Fibroblast of villous mesenchyme (primary cell): ENCODE measurements at places on chromosomes 16 and 17. TPM values are rescaled to one million over a fixed set of nuclear protein-coding genes. Genes with fewer than 3 reads are reported as not detected.

- DNase-seq, result no peak
Observed at GRCh38 chr17:9862949-9863348, 37.2 kb downstream of the GLP2R start.

GRCh38 chr17:1120596-1121441 is 59.0 kb downstream of the ABR start:
- no peak for DNase-seq

DNA sequence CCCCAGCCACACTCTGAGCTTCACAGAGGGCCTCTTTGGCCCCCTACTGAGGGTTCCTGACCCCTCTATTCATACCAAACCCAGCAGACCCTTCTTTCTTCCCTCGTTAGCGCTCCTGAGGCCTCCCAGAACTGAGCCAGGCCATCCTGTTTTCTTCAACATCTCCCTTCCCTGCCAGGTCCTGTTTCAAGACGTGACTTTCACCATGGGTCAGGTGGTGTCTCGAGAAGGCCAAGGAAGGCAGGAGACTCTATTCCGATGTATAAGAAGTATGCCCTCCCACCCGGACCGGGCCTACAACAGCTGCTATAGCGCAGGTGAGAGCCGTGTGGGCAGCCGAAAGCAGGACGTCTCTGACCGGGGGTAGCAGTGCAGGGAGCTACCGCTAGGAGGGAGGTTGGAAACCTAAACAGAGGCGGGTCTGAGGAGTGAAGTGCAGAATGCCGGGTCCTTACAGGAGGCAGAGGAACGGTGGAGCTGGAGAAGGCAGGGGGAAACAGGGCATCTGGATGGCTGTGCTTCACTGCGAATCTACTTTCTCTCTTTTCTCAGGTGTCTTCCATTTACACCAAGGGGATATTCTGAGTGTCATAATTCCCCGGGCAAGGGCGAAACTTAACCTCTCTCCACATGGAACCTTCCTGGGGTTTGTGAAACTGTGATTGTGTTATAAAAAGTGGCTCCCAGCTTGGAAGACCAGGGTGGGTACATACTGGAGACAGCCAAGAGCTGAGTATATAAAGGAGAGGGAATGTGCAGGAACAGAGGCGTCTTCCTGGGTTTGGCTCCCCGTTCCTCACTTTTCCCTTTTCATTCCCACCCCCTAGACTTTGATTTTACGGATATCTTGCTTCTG is 1.3 kb upstream of the SENP3 start:
- peak; percentile 45 for DNase-seq

DNA sequence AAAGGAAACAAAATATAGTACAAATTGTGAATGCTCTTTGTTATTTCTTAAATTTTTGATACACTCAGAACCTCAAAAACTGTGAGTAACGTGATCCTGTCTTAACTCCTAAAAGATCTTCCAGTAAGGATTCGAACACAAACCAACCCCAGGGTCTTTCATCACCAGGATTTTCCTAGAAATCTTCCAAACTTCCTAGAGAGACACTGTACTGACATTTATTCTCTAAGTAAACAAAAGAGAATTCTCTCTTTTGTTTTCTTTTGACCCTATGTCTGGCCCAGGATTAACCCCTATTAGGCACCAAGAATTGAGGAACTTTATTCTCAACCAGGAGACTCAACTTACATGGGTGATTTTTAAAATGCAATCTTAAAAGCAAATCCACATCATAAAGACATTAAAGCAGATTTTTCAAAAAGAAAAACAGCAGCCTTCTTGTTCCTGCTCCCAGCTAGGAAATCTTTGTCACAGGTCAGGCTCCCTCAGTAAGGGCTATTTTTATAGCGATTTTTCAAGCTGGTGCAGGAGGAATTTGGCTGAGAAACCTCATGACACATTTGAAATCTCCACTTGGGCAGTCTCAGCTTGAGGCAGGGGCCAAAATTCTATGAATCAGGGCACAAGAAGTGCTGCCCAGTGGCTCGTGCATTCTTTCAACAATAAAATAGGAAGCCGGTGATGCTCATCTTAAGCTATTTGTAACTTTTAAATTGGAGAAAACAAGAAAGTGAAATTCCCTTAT is 6.2 kb upstream of the SMG1 start:
- DNase-seq, result no peak

GRCh38 chr16:81366316-81366932 is 51.7 kb downstream of the GAN start:
- peak; percentile 63 for DNase-seq

DNA sequence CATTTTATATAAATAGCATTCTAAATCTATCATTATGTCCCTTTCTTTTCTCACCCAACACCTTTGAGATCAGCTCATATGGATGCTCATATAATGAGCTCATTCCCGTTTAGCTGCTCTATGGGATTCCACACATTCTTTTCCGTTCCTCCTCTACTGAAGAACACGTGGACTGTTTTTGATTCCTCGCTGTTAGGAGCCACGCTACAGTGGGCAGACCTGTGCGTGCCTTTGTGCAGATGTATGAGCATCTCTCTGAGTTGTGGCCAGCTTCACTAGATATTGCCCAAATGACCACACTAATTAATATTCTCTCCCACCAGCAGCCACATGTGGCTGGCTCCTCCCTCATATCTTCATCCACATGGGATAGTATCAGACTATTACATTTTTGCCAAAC is 6.0 kb upstream of the TNFRSF13B start:
- no peak for DNase-seq

GRCh38 chr17:70137451-70138230 is 31.7 kb upstream of the KCNJ2 start:
- peak; percentile 98 for DNase-seq

DNA sequence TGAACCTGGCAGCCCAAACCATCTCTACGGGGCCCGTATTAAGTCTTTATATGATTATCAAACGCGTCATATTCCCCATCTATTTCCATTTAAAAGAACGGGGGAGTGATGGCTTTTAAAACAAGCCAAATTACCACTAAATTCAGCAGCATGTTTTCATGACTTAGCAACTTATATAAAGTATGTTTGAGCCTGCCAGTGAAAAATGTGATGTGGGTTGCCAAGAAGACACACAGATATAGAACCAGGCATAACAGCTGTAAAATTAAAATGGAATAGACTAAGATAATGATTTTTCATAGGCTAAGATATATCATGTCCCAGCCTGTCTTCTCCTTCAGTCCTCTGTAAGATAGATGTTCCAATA is 44.8 kb upstream of the HSBP1 start:
- DNase-seq, result no peak

DNA sequence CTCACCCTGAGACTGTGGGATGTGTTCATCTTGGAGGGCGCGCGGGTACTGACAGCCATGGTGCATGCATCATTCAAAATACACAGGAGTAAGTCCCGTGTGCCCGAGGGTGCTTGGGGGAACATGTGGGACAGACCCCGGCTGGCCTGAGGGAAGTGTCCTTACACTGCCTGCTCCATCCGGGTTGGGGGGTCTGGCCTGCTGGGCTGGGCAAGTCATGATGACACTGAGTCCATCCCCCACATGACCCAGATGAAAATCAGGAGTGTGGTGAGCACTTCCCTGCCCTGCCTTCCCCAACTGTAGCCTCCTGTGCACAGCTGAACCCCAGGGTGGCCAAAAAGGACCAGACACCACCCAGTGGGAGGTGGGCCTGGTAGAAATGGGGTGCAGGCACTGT is 10.8 kb downstream of the TBC1D26 start:
- no peak for DNase-seq

- no peak for DNase-seq
Observed at GRCh38 chr17:68377771-68378267, 79.5 kb downstream of the WIPI1 start.

GRCh38 chr16:4617880-4618279 is 3.2 kb upstream of the UBALD1 start:
- no peak for DNase-seq

DNA sequence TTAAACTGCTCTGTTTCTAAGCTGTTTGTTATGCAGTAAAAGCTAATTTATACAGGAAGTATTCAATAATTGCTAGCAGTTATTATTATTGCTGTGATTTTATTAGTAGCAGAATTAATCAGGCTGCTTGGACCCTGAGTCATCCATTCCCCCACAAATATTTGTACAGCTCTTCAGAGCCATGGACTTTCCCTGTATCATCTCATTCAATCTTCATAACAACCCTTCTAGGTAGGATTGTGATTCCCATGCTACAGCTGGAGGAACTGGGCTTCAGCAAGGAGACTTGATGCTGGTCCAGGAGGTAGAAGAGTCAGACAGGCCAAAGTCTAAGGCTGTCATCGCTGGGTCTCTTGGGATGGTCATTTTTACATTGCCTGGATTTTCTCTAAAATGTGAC is 208.3 kb downstream of the C16orf95 start:
- no peak for DNase-seq

DNA sequence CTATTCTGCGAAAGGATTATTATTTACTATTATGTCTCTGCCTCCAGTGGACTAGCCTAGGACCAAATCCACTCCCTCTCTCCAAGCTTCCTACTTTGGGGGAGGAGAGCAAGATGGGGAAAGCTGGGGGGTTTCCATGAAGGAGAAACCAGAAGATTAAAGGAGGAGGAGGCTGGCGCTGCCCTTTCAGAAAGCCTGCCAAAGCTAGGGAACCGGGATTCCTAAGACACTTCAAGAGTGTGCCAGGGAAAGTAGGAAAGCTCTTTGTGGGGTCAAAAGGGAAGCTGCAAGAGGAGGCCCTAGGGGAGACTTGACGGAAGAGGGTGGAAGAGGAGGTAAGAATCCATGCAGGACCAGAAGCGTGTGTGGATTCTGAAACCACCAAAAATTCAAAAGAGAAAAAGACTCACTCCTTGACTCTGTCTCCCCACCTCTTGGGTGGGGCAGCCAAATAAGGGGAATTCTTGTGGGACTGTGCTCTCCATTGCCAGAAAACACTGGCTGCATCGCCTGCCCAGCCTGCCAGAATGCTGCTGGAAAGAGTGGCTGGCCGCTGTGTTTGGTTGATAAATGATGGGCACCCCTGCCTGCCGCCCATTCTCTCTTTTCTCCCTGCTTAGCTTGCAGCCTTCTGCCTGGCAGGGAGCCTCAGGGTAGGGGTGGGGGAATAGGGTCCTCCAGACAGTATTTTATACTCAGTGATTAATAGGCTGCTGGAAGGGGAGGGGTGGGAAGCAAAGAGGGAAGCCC is 11.8 kb upstream of the KAT7 start:
- DNase-seq, result no peak

GRCh38 chr17:17612085-17613022 is 20.8 kb upstream of the PEMT start:
- DNase-seq, result no peak

GRCh38 chr17:66255527-66255971 is 26.3 kb upstream of the APOH start:
- DNase-seq, result no peak

DNA sequence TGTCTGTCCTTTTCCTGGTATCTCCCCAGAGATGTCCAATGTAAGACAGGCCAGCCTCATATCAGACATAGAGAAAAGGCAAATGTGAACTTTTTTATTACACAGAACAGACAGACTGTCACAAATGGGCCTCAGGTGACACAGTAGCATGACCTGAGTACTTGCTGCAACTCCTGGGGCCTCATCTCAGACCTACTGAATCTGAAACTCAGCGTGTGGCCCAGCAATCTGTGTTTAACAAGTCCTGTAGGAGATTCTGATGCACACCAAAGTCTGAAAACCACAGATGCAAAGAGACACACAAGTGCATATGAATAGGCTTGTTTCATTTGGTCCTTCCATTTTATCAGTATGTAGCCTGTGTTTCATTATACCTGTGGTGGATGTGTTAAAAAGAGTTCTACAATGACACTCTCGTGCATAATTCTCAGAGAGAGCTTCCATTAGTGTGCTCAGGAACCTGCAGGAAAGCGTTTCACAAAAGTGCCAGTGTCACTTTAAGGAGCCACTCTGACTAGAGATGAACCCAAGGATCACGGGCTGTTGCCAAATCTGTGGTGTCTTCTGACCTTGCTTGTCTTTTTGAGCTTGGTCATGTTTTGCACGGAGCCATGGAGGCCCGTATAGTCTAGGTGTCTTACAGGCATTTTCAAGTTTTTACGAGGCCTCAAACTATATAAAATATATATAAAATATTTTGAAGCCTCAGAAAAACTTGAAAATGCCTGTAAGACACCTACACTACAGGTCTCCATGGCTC is 33.8 kb upstream of the NF1 start:
- DNase-seq, result no peak

GRCh38 chr17:1714980-1715802 is 5.0 kb upstream of the TLCD2 start:
- peak; percentile 91 for DNase-seq

GRCh38 chr17:17354560-17355349 is 51.6 kb downstream of the NT5M start:
- peak; percentile 69 for DNase-seq

DNA sequence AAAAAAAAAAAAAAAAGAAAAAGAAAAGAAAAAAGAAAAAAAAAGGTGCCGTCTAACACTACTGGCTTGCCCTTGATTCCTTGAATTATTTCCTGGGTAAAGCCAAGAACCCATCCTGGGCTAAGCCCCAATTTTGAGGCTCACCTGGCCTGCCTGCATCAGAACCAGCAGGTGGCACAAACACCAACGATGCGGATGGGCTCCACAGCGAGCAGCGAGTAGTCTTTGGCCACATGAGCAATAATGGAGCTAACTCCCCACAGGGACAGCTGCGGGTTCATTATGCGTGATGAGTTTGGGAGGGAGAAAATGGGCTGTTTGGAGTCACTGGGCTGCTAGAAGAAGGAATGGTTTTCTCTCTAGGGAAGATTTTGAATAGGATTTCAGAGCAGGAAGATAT is 91.1 kb downstream of the ASIC2 start:
- DNase-seq, result no peak

- peak; percentile 81 for DNase-seq
Observed at GRCh38 chr16:89534252-89534756, 26.1 kb downstream of the SPG7 start.

GRCh38 chr17:62064791-62065563 is at the start of gene MED13:
Gene MED13 (minus strand): TSS chr17:62065278. CDS start chr17:62065205, 73 bp downstream.
- peak; percentile 46 for DNase-seq

GRCh38 chr17:35617505-35617904 is 30.4 kb downstream of the AP2B1 start:
- no peak for DNase-seq

- no peak for DNase-seq
Observed at GRCh38 chr17:61795546-61795945, 67.8 kb downstream of the BRIP1 start.

GRCh38 chr17:79129523-79129922 is 54.9 kb downstream of the ENGASE start:
- DNase-seq, result no peak

EFCAB13 gene
- 3.9 and 7.7 TPM in 2 replicates for total RNA-seq

IL34 gene
- 1.3 and 1.7 TPM in 2 replicates for total RNA-seq

KCNG4 gene
- not detected in 2 replicates for total RNA-seq

CLEC19A gene
- total RNA-seq, result not detected in 2 replicates

PRSS33 gene
- not detected in 2 replicates for total RNA-seq

TERB1 gene
- total RNA-seq, result under 0.01 TPM in 1 of 2 replicates, not detected in the other

MMP25 gene
- total RNA-seq, result under 0.01 TPM in 1 of 2 replicates, not detected in the other

SLC2A4 gene
- under 0.01 TPM in 1 of 2 replicates, not detected in the other for total RNA-seq

RHBDL1 gene
- total RNA-seq, result 1.3 and 1.9 TPM in 2 replicates

PITPNM3 gene
- total RNA-seq, result under 0.01 and 0.64 TPM in 2 replicates

TPSB2 gene
- total RNA-seq, result not detected in 2 replicates
